ENCODE measurements at places on chromosomes 1 and 21.
A peak's percentile ranks its signal among the peaks of the same experiment; 100 is the strongest.

DNA sequence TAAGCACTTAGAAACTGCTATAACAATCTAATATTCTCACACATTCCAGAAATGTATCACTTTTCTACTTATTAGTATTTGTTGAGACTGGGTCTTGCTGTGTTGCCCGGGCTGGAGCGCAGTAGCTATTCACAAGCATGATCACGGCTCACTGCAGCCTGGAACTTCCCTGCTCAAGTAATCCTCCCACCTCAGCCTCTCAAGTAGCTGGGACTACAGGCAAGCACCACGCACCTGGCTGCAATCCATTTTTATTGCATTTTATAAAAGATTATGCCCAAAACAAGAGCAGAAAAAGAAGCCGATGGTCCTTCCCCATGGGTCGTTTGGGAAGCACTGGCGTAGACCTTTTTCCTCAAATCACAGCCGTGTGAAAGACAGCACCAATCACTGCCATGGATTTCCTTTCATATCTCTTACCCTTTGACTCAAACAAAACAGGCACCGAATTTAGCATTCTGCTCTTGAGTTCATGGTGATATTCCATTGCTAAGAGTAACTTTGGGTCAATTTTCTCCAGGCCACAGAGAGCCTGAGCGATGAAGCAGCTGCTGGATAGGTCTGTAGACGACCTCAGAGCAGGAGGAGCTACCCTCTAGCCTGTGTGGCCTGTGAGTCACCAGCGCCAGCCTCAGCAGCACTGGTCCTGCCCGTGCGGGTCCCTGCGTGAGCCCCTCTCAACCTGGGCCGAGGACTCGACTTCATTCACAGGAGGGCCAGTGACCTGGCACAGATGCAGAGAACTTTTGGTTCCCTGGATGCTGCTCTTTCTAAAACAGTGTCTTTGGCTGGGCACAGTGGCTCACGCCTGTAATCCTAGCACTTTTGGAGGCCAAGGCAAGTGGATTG, 80.8 kb downstream of the PIK3CD start:
- no peak for DNase-seq

DNA sequence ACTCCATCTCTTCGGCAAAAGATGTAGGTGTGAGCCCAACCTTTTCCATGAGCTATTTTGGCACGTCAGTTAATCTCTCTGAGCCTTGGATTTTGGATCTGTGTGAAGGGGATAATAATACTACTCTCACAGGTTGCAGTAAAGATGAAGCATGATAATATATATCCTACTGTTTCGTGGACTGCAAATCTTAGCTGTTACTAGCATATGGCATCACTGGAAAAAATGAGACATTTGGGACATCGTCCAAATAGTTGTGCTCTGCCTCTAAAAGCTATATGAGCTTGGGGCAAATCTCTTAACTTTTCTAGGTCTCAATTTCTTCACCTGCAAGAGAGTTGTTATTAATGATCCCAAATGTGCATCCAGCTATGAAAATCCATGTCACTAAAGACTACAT, 147.4 kb upstream of the ZRANB2 start:
- DNase-seq, result no peak

- DNase-seq, result no peak
Measured at GRCh38 chr1:209421186-209421585, 162.3 kb upstream of the CAMK1G start.

DNA sequence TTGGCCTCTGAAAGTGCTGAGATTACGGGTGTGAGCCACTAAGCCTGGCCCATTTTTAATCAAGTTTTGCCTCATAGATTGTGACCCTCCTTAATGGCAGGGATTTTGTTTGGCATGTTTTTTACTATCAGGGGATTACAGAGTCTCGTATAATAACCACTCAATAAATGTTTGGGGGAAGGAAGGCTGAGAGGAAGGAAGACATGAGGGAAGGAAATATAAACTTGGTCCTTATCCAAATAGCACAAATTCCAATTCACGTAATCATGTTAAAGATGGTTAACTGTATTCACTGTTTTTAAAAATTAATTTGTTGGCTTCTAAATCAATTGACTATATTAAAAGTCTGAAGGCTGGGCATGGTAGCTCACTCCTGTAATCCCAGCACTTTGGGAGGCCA, 30.9 kb upstream of the SERTAD4 start:
- DNase-seq, result no peak

- DNase-seq, result no peak
Measured at GRCh38 chr1:191912517-191912916, 245.7 kb upstream of the RGS18 start.

GRCh38 chr1:91883470-91883869, 2.5 kb downstream of the TGFBR3 start:
- peak; percentile 35 for DNase-seq

- no peak for DNase-seq
Measured at GRCh38 chr1:99919220-99919619, 50.6 kb upstream of the SLC35A3 start.

GRCh38 chr1:221908573-221908972, 166.7 kb upstream of the DUSP10 start:
- DNase-seq, result no peak

DNA sequence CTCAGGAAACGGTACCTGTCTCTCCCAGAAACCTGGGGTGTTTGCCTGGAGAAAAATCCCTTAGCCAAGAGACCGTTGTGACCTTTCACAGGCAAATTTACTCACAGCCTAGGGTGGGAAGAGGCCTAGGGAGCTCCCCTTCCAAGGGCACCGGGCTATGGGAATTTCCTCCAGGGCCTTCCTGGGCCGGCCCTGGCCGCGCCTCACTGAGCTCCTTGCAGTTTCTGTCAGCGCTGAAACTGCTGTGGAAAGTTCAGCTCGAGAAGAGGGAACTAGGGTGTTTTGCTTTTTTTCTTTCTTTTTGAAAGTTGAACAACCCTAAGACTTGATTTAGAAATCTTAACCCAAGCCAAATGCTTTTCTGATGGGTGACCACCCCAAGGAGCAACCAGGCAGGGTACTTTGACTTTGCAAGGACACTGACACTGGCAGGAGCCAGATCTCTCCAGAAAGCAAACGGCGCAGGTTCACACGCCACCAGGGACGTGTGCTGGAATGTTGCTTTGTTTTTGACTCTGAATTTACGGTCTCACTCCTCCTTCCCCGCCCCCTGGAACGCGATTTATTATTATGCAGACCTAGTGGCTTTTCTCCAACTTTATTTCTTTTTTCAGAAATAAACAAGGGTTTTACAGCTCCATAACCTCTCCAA, 229.6 kb upstream of the JUN start:
- DNase-seq, result no peak

DNA sequence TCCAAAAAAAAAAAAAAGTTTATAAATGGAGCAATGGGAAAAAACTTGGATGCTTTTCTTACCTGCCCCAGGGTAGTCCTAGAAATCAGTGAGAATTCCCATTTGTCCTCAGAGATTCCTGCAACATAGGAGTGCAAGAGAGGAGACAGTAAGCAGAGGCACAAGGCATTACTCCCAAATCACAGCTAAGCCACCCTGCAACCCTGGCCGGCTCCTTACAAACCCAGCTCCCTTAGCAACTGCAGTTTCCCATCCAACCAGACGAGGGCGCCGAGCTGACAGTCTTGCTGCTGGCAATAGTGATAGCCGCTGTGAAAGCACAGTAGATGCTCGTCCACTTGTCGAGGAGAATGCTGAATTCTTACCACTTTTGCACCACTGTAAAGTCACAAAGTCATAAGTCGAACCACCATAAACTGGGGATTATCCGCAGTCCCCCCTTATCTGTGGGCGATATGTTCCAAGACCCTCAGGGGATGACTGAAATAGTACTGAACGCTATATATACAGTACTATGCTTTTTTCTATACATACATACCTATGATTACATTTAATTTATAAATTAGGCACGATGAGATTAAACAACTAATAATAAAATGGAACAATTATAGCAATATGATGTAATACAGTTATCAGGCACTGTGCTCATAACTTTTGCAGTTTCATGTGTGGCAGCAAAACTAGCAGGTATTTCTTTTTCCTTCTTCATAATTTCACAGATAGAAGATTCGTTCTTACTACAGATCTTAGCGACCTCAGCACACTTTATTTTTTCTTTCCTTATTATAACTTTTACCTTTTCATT, 6.0 kb upstream of the PITHD1 start:
- peak; percentile 69 for DNase-seq

- DNase-seq, result no peak
Measured at GRCh38 chr21:35849144-35849543, 211.2 kb downstream of the SETD4 start.

DNA sequence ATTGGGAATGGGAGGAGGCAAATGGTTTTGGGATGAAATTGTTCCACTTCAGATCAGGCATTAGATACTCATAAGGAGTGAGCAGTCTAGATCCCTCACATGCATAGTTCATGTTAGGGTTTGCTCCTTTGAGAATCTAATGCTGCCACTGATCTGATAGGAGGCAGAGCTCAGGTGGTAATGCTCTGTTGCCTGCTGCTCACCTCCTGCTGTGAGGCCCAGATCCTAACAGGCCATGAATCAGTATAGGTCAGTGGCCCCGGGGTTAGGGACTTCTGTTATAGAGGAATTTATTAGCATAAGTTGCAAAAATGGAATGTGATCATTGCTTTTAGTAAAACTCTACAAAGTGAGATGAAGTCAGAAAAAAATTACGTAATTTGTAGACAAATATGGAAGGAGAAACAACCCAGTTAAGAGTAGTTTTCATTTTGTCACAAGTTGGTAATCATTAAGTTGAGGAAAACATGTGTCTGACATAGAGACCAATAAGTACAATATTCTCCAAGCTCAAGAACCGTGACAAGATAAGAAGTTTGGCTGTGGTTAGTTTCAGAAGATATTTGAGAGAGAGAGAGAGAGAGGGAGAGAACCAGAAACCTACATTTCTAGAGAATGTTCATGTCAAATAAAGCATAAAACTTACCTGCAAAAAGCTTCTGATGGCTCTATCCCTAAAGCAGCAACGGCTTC, 689.7 kb upstream of the PRMT6 start:
- no peak for DNase-seq

DNA sequence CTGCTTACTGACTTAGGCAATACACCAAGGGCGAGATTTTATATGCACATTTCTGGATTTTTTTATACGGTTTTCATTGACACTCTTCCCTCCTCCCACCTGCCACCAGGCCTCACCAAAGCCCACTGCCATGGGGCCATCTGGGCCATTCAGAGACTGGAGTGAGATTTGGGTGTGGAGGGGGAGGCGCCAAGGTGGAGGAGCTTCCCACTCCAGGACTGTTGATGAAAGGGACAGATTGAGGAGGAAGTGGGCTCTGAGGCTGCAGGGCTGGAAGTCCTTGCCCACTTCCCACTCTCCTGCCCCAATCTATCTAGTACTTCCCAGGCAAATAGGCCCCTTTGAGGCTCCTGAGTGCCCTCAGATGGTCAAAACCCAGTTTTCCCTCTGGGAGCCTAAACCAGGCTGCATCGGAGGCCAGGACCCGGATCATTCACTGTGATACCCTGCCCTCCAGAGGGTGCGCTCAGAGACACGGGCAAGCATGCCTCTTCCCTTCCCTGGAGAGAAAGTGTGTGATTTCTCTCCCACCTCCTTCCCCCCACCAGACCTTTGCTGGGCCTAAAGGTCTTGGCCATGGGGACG, 57.9 kb downstream of the LACTBL1 start:
- DNase-seq, result no peak

GRCh38 chr1:232468249-232468648, 161.7 kb downstream of the SIPA1L2 start:
- no peak for DNase-seq

- DNase-seq, result peak; percentile 93
Measured at GRCh38 chr1:44808938-44809917, 905 bp downstream of the BTBD19 start.

GRCh38 chr1:198490224-198490623, 50.3 kb downstream of the ATP6V1G3 start:
- no peak for DNase-seq

DNA sequence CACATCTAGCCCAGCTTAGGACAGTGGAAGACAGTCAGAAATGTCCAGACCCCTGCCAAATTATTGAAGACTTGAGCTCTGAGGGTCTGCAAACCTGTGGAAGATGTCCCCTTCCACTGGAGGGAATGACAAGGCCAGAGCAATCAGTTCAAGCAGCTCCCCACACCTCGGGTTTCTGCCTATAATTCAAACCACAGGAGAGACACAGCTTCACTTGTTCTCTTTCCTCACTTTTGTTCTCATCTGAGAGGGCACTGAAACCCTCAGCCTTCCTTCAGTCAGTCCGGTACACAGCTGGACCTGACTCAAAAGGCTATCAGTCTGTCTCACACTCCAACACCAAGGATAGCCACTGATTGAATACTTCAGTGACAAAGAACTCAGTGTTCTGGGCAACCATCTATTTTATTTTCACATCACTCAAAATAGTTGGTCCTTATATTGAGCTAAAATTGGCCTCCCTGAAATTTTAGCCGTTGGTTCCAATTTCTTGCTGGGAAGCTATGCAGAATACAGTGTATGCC, 70.1 kb downstream of the TENT5C start:
- no peak for DNase-seq

GRCh38 chr1:167057241-167057688, 32.9 kb downstream of the GPA33 start:
- DNase-seq, result no peak

GRCh38 chr1:57603696-57604095, 179.8 kb upstream of the DAB1 start:
- DNase-seq, result no peak

GRCh38 chr1:52695627-52696026, 2.5 kb downstream of the COA7 start:
- DNase-seq, result no peak

DNA sequence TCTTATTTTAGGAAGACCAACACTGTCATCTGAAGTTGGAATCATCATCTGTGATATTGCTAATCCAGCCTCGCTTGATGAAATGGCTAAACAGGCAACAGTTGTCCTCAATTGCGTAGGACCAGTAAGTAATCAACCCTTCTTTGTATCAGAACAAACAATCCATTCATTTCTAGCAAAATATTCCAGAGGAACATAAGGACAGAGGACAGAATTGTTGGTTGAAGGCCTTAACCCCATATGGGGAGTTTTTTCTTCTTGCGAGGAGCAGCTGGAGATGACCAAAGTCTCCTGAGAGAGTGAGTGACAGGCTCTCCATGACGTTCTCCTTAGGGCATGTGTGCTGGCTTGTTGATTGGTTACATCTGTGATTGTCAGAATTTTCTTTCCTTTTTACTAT, 2.7 kb downstream of the SCCPDH start:
- no peak for DNase-seq

- DNase-seq, result no peak
Measured at GRCh38 chr1:209073879-209074278, 509.6 kb upstream of the CAMK1G start.

GRCh38 chr1:942864-943533, 16.1 kb downstream of the NOC2L start:
- DNase-seq, result no peak

DNA sequence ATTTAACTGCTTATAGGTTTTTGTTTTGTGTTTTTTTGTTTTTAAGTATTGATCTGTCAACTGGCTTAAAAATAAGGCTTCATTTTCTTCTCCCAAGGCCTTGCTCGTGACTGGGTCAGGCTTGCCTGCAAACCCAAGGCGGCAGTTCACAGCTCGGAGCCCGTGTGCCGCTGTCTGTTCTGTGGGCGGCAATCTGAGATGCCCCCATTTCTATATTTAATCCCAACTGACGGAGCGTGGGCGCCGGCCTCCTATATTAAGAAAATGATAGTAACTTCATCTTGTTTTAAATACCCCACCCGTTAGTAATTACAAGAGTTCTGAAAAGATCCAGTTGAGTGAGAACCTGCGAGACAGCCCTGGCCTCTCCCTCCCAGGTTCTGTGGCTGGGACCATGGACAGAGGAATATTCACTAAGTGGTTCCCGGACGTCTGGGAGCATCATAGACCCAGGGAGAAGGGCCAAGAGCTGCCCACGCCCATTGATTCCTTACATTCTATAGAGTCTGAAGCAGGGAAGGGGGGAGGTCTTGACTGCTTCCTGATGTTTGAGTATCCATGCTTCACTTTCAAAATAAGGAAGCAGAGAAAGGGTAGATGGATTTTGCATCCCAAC, 42.6 kb upstream of the GPR153 start:
- no peak for DNase-seq
